ENCODE measurements at places on chromosomes 7 and 10.

DNA sequence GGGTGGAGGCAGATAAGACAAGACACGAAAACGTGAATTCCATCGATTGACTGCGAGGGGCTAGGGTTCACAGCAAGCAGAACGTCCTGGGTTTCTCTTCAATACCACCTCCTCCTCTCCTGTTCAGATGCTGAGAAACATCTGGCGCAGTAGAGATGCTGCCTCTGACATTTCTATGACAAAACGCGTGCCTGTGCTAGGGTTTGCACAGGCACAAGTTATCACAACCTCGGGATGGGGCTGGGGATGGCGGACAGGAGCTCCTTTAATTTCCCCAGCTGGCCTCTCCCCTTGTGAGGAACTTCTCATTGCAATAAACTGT is 99.8 kb upstream of the SVIL start:
- no peak for DNase-seq

DNA sequence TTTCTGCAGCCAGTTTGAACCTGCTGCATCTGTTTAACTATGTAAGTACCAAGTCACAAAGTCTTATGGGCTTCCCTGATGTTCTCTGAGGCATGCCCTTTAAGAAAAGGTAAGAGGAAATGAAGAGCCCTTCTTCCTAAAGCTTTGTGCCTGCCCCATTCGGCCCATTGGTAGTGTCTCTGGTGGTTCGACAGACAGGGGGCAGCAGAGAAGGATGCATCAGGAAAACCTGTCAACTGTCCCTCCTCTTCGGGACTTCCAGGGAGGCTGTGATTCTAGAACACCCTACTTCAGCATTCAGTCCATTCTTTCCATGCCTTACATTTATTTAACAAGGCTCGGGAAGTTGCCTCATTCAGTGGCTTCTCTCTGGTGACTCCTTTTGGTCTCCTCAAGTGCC is 1.9 kb upstream of the SFRP4 start:
- DNase-seq, result no peak

GRCh38 chr7:18530224-18531179 is 35.0 kb downstream of the HDAC9 start:
- no peak for DNase-seq

DNA sequence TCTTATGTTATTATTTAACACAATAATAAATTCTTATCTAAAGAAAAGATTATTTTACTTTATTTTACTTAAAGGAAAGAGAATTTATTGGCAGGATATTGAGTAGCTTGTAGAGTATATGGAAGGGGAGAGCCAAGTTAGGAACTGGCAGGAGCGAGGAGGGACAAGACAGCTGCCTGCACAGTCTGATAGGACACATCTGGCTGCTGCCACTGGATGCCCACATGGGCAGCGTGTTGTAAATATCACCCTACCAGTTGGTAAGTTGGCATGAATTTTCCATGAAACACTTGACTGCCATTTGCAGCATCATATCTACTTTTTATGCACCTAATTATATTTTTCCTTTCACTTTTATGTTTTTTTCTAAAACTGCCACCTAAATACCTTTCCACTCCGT is 19.6 kb downstream of the SRI start:
- DNase-seq, result no peak

DNA sequence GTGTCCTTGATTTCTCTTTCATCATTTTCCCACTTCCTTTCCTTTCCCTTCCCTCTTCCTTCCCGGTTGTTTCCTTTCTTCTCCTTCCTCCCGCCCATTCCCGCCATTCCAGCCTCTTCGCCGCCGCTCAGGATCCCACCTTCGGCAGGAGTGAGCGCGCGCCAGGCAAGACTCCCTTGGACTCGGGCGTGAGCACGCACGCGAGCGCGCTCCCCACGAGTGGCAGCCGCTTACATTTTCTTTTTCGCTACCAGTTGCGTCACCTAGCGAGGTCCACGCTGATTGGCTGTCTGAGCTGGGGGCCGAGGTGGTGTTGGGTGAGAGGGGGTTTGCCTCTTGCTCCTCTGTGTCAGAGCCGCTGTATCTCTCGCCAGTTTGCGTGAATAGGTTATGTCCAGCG is 11.8 kb downstream of the ZAN start:
- DNase-seq, result peak; percentile 57

DNA sequence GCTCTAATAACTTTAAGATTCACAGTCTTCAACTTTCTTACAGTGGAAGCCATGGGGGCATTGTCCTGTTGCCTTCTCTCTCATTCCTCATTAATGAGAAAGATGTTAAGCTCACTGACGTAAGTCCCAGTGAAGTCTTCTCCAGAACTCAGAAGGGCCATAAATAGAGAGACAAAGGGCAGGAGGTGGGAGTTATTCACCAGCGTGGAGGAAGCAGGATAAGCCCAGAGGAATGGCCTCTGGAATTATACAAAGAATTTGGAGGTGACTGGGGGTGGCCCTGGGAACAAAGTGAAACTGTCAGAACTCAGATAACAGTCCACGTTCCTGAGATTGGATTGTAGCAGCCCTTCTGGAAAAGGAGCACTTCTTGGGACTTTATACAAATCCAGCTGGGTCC is 52.4 kb downstream of the SORBS1 start:
- DNase-seq, result peak; percentile 29
